Fibroblast of skin of abdomen (primary cell): ENCODE measurements at places on chromosomes 6 and 20.
A peak's percentile ranks its signal among the peaks of the same experiment; 100 is the strongest.

GRCh38 chr20:24095756-24096155, 107.2 kb upstream of the GGTLC1 start:
- no peak for DNase-seq

DNA sequence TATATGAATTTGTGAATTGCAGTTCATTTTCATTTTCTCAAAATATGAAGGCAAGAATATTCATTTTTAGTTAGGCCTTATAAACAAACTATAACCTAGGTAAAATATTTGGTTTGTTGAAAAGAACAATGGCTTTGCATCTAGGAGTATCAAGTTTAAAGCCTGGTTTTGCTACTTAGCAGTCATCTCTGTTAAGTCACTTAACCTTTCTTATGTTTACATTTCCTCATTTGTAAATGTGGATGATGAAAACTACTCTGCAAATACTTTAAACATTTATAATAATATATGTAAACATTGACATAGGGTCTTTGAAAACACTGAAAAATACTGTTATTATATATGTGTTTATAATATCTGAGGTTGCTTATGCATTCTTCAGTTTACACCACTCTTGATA, 135.5 kb downstream of the CENPW start:
- DNase-seq: no peak

- DNase-seq: no peak
Observed at GRCh38 chr6:16349544-16349943, 111.2 kb downstream of the GMPR start.

GRCh38 chr6:20873425-20874190, 339.4 kb downstream of the CDKAL1 start:
- DNase-seq: no peak

- DNase-seq: peak; percentile 8
Observed at GRCh38 chr6:140285471-140285870, 911.0 kb upstream of the CITED2 start.
